ENCODE measurements at places on chromosomes 12 and 14.

- H3K27ac ChIP-seq, result no peak overlapping the region
- no peaks in the 10 kb centered on the region for H3K27me3 ChIP-seq
- H3K36me3 ChIP-seq, result no peaks in the 10 kb centered on the region
Measured at GRCh38 chr14:91264151-91265150, 19.9 kb upstream of the GPR68 start.

- peak; percentile 10 for DNase-seq
- H3K36me3 ChIP-seq, result no peaks in the 10 kb centered on the region
- H3K27me3 ChIP-seq, result peaks cover 33% of the 10 kb centered on the region
- H3K4me1 ChIP-seq, result peaks cover 16% of the 10 kb centered on the region
- H3K4me3 ChIP-seq, result no peak overlapping the region
Measured at GRCh38 chr12:52254965-52255751, 19.3 kb upstream of the KRT86 start.

DNA sequence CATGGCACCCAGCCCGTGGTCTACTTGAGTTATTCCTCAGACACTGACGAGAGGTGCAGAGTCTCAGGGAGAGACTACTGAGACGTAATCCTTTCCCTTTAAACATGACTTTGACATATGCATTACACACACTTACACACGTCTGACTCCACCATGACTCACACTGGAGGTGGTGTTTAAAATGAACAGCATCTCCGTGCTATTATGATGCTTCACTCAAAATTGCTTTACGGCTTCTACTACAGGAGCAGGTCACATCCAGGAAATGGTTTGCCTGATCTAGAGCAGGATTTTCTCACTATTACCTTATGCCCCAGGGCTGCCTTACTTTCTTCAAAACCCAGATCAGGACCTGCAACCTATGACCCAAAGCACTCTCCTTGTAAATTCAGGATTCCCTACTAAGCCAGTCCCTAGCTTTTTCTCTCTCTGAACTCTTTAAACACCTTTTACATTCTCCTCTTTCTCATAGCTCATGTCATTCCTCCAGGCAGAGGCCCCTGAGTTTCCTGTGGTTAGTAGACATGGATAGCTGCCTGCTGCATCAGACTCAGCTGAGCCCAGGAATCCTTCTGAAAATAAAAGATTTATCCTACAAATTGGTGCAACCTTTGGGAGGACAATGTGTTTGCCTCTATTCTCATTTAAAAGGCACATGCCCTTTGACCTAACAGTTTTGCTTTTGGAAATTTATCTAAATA, 31.2 kb downstream of the TMCC3 start:
- H3K4me3 ChIP-seq, result no peak overlapping the region
- no peaks in the 10 kb centered on the region for H3K27me3 ChIP-seq
- peaks cover 14% of the 10 kb centered on the region for H3K4me1 ChIP-seq
- no peak overlapping the region for H3K27ac ChIP-seq

DNA sequence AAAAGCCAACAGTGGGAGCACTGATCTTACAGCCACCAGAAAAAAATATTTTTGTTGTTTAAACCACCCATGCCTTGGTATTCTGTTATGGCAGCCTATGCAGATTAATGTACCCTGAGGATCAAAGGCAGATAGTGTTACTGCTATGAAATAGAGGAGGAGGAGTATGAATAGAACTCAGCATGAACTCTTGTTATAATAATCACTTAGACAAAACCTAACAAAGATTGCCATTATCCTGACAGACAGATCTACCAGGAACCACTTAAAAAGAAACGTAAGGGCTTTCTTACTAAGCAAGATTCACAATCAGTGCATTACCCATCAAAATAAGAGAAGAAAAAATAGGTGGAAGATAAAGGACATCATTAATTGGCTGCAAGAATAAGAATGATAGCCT, 558.3 kb downstream of the GALC start:
- H3K4me1 ChIP-seq, result no peaks in the 10 kb centered on the region
- no peak overlapping the region for H3K27ac ChIP-seq
- no peak for DNase-seq
- no peaks in the 10 kb centered on the region for H3K36me3 ChIP-seq

DNA sequence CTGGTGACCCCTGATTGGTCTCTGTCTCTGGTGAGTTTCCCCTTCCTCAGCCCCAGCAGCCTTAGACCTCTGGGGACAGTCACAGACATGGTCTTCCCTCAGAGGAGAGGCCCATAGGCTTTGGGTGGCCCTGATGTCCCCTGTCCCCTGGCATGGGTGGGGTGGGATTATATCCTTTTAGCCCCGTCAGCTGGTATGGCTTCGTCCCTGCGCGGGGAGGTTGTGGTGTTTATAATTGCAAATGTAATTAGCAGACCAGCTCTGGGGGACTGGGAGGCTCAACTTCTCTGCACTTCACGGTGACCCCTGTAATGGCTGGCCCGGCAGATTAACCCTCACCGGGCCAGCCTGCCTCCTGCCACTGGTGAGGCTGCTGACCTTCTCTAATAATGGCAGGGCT, 5.1 kb downstream of the ESRRB start:
- no peak for DNase-seq
- no peaks in the 10 kb centered on the region for H3K27me3 ChIP-seq
- H3K4me1 ChIP-seq, result peaks cover 14% of the 10 kb centered on the region
- H3K4me3 ChIP-seq, result no peak overlapping the region
- no peak overlapping the region for H3K27ac ChIP-seq

Data from tibial artery (tissue), 4 donors.